CD4-positive, alpha-beta T cell treated with Interleukin-17A for 1 hour (primary cell): ENCODE measurements at places on chromosomes 6 and 20.

- DNase-seq: peak; percentile 18
Observed at GRCh38 chr6:82248273-82248735, 760 bp upstream of the IBTK start.

DNA sequence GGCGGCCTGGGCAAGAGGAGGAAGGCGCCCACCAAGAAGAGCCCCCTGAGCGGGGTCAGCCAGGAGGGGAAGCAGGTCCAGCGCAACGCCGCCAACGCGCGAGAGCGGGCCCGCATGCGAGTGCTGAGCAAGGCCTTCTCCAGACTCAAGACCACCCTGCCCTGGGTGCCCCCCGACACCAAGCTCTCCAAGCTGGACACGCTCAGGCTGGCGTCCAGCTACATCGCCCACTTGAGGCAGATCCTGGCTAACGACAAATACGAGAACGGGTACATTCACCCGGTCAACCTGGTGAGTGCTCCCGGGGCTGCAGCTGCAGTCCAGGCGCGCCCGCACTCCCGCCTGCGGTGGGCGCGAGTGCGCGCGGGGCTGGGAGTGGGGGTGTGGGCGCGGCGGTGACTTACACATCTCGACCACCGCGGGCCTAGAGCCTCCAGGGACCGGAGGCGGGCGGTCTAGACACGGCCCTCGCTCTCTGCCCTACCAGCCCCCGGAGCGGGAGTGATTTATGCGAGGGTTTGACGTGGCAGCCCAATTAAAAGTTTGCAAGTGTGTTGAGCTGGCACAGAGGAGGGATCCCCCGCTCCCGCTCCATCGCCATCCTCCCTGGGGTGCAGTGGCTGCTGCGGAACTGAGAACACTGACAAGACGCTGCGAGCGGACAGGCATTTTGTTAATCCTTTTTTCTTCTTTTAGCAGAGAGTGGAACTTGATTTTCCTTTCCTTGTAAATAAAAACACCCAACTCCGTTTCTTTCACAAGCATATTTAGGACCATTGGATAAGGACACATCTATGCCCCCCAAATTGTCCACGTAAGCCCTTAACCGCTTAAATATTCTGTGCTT lies 867 bp downstream of the TCF21 start:
- no peak for DNase-seq

- DNase-seq: no peak
Observed at GRCh38 chr20:49863666-49864065, 51.0 kb downstream of the SLC9A8 start.

- no peak for DNase-seq
Observed at GRCh38 chr20:60001108-60001507, 42.9 kb downstream of the CDH26 start.

GRCh38 chr6:106488494-106489370 lies 128.2 kb downstream of the CRYBG1 start:
- no peak for DNase-seq

GRCh38 chr6:16056263-16056870 lies 72.5 kb upstream of the MYLIP start:
- no peak for DNase-seq

DNA sequence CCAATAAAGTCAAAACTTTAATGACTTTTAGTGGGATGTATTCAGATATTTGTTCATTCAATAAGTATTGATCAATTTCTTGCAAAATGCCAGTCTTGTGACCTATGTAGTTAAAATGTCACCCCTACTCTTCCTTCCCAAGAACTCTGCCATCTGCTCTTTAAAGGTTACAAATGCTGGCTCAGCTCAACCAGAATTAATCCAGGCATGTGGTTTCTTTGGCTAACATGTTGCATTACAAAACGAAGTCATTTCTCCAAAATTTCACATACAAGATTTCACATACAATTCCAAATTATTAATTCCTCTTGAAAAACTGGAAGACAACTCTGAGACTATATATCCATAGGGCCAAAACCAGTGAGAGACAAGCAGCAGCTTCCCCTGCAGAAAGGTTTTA lies 395.7 kb downstream of the PRKN start:
- DNase-seq: no peak

DNA sequence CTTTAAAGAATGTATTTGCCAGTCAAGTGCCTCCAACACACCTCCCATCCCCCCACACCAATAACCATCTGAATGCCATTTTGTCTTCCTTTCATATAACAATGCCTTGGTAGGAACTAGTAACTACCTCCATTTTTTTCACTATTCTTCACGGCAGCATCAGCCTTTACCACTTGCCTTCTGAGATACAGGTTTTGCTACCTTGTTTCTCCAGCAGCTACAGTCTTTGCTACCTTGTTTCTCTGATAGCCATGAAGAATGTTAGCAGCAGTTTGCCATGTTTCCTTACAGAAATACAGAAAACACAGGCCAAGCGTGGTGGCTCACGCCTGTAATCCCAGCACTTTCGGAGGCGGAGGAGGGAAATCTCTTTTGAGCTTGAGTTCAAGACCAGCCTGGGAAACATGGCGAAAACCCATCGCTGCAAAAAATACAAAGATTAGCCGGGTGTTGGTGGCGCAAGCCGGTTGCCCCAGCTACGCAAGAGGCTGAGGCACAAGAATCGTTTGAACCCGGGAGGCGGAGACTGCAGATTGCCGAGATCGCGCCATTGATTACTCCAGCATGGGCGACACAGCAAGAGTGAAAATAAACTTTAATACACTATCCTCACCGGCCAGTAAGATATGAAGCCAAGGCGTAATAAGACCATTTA lies 100.9 kb downstream of the HFE start:
- peak; percentile 73 for DNase-seq

DNA sequence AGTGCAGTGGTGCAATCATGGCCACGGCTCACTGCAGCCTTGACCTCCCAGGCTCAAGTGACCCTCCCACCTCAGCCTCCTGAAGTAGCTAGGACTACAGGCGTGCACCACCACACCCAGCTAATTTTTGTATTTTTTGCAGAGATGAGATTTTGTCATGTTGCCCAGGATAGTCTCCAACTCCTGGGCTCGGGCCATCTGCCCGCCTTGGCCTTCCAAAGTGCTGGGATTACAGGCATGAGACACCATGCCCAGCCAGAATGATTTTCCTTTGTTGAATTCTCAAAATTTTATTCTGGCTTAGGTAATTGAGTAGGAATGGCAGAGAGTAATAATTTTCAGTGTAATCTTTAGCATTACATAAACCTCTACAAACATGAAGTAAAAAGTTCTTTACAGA lies 37.1 kb downstream of the SLC16A10 start:
- no peak for DNase-seq

DNA sequence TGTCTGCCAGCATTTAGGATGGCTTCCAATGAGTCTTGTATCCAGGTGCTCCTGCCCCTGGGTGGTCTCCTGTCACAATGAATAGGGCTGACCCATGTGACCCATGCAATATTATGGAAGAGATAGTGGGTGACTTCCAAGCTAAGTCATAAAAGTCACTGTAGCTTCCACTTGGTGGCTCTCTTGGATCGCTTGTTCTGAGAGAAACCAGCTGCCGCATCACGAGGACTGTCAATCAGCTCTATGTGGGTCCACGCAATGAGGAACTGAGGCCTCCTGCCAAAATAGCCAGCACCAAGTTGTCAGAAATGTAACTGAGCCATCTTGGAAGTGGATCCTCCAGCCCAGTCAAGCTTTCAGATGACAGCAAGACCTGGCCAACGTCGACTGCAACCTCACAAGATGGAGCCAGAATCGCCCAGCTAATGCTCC lies 14.9 kb upstream of the MATN4 start:
- no peak for DNase-seq

GRCh38 chr6:5248302-5249098 lies 12.2 kb downstream of the LYRM4 start:
- DNase-seq: no peak

GRCh38 chr6:29553268-29554057 lies 6.1 kb downstream of the UBD start:
- DNase-seq: peak; percentile 12

DNA sequence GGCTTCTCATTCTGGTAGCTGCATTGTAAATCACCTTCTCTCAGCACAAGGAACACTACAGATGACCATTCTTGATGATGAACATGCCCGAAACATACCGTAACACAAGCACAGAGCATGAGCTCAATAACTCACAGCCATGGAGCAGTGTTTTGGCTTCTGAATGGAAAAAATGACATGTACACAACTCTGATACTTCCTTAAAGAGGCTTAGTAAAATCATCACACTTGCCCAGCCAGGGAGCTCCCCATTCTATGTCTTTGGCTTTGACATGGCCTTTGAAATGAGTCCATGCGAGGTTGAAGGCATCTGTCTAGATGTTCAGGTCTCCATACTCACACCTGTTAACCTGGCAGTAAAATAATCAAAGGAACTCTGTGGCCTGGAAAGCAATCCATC lies 87.6 kb downstream of the MYB start:
- no peak for DNase-seq

DNA sequence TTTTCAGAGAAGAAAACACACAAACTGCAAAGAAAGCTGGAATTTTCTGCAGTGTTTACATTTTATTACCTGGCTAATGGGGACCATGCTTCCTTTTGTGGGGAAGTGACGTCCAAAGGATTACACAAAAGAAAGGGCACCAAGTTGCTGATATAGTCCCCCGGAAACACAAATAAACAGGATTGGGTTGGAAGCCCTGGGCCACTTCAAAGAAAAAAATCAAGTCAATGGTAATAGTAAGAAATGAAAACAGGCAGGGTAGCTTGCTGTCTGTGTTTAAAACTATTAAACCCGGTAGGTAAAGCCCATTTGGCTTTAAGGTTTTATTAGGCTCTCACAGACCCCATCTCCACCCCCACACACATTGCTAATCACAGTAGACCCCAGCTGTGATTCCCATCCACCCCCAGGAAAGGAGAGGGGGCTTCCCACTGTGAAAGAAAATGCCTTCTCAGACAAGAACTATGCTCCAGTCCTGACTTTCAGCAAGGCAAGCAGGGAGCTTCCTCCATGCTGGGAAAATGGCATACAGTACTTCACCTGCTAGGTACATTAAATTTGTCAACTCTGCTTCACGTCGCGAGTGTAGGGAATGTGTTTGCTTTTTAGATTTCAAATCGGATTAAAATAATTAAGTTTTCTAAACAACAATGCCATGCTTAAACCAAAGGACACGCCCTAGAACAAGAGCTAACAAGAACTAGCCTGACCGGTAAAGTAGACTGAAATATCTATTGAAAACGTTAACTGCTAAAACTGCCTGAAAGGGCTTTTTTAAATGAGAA lies 1.1 kb downstream of the PERP start:
- DNase-seq: no peak

- no peak for DNase-seq
Observed at GRCh38 chr20:50911716-50912115, 19.5 kb downstream of the ADNP start.

- peak; percentile 48 for DNase-seq
Observed at GRCh38 chr6:150079604-150080003, 10.7 kb upstream of the ULBP3 start.

- no peak for DNase-seq
Observed at GRCh38 chr20:38890497-38890818, 35.8 kb upstream of the FAM83D start.

DNA sequence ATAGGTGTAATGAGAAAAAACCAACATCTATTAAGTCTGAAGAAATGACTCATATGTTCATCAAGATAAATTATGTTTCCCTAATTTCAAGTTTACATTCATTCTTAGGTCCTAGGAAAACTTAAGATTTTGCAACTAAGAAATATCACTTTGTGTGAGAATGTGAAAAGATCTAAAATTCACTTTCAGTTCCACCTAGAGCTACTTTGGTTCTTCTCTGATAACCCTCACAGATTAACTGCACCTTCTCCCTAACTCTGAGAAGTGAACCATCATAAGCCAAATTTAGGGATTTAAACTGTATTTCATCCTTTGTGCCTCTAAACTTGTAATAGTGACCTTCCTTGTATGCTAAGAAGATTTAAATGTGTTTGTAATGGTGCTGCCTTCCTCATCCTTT lies 213.0 kb downstream of the FRK start:
- DNase-seq: no peak

DNA sequence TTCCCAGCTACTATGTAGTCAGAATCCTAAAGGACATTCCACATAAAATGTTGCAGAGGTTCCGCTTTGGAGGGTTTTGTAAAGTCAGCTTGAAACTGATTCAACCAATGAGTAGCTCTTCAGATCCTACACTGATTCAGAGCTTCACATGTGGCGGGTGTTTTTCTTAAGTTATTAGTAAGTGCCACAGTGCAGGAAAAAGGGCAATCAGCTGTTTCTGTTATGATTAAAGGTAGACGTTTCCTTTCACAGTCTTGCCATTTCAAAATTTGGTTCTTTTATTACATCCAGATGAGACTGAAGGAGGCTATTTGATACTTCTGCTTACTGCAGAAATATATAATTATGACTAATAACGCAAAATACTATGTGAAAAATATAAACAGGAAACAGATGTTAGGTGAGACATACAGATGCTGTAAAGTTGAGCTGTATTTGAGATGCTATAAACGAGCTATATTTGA lies 443.9 kb downstream of the CDKAL1 start:
- DNase-seq: no peak

- no peak for DNase-seq
Observed at GRCh38 chr20:23257848-23258746, 92.5 kb upstream of the NXT1 start.

- DNase-seq: no peak
Observed at GRCh38 chr6:109693111-109693510, 2.0 kb downstream of the FIG4 start.

DNA sequence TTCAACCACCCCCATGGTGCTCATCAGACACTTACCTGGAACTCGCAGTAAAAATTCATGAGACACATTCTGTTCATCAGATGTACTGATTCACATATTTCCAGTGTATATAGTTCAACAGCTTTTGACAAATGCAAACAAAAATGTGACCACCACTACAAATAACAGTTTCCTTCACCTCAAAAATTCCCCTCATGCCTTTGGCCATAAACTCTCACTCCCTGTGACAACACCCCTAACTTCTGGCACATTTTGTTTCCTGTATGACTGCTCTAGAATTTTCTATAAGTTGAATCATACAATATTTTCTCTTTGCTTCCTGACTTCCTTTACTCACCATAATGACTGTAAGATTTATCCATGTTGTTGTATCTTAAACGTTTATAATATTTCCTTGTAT lies 63.7 kb downstream of the C6orf118 start:
- no peak for DNase-seq

DNA sequence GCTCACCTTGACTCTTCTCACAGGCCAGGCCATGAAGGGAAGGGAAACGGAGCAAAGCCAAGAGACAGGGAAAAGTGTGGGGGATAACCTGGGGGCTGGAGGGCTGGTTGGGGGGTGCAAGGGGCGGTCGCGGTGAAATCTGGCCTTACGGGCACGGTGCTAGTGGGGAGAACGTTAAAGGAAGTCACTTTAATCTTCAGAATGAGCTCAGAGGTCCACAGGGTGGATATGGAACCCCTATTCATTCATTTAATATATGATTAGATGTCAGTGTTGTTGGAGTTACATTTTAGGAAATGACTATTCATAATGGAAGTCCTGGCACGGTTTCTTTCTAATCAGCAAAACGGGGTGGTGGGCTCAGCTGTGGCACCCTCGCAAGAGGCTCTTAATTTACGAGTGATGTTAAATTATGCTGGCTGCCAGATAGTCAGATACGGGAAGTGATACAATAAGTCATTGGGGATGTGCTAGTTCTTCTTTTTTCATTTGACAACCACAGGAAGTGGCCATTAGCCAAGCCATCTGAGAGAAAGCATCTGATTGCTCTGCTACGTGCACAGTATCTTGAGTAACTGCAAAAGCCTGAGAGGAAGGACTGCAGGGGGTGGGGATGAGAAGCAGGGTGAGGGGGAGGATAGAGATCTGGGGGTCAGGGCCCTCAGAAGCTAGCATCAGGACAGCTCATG lies 253.0 kb downstream of the QKI start:
- peak; percentile 24 for DNase-seq

- DNase-seq: no peak
Observed at GRCh38 chr6:52482903-52483670, 62.9 kb downstream of the EFHC1 start.
